Muscle of arm (tissue), 14 donors: ENCODE measurements at places on chromosomes 4 and X. TPM values are rescaled to one million over a fixed set of nuclear protein-coding genes. Genes with fewer than 3 reads are reported as not detected.

The HUWE1 gene
- polyA plus RNA-seq, result 314 TPM

The FRMPD4 gene
- polyA plus RNA-seq, result 0.51 TPM

The SPATA4 gene
- polyA plus RNA-seq, result 0.45 TPM

DNA sequence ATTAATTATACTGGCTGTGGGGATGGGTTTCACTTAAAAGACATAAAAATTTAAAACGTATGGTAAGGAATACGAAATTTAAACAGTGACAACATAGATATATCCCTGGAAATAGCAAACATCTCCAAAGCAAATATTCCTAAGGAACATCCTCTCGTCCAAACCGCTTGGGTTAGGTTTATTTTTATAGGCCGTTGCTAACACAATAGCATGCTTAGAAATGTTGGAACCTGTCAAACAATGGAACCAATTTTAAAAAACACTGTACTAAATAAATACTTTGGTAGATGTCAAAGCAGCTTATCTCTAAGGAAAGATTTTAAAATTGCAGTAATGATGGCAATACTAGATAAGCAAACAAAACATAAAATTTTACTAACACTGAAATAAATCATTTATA is 45.4 kb downstream of the SEC24D start:
- DNase-seq, result no peak

GRCh38 chr4:53512608-53513007 is 78.7 kb downstream of the LNX1 start:
- no peak for DNase-seq

DNA sequence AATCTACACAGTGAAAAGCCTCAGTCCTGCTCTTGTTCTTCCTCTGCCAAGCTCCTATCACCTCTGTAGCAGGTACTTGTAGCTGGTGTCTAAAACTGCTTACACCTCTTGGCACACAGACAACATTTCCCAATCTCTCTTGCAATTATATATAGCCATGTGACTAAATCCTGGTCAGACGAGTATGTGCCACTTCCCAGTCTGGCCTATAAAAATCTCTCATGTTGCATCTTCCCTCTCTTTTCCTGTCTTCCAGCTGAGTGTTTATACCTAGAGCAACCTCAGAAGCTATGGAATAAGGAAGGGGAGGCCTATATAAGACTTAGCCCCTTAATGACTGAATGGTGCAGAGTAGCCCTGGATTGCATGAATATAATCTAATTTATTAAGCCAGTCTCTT is 105.8 kb downstream of the RNF150 start:
- no peak for DNase-seq

DNA sequence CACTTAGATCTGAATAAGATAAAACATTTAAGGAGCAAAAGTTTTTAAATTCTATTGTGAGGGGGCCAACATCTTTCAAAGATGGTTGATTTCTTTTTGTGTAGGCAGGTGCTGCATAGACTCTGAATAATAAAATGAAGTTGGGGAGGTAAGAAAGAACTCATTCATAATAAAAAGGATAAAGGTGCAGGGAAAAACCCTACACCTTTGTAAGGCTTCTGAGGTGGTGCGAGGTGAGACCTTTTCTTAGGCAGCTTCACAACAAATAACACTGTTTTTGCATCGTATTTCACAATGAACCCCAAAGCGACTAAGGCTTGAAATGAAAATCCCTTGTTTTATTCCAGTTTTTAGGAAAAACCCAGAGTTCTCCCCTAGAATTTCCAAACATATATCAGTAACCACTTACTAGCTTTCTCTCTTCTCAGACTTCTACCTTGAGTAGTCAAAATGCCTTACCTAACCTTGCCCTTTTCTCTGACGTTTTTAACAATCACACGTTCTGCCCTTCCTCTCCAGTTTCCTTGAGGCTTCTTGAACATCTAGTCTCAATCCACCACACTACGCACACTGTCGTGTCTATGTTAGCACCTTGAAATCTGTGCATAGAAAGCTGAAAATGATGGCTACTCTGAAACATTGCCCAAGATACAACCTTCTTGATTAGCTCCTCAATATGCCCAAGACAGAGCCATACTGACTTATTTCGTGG is 30.2 kb downstream of the MAML3 start:
- no peak for DNase-seq

- DNase-seq, result peak; percentile 79
These were observed at the start of gene ZNF732 for GRCh38 chr4:304969-305680. TSS of gene ZNF732 (minus strand) at chr4:305474. CDS start at chr4:305310, 164 bp downstream.

DNA sequence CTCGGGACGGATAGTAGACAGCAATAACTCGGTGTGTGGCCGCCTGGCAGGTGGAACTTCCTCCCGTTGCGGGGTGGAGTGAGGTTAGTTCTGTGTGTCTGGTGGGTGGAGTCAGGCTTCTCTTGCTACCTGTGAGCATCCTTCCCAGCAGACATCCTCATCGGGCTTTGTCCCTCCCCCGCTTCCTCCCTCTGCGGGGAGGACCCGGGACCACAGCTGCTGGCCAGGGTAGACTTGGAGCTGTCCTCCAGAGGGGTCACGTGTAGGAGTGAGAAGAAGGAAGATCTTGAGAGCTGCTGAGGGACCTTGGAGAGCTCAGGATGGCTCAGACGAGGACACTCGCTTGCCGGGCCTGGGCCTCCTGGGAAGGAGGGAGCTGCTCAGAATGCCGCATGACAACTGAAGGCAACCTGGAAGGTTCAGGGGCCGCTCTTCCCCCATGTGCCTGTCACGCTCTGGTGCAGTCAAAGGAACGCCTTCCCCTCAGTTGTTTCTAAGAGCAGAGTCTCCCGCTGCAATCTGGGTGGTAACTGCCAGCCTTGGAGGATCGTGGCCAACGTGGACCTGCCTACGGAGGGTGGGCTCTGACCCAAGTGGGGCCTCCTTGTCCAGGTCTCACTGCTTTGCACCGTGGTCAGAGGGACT is 5.7 kb upstream of the MSANTD1 start:
- no peak for DNase-seq

- DNase-seq, result no peak
These were observed 2.8 kb downstream of the NLRP2B start for GRCh38 chrX:57677132-57677858.

DNA sequence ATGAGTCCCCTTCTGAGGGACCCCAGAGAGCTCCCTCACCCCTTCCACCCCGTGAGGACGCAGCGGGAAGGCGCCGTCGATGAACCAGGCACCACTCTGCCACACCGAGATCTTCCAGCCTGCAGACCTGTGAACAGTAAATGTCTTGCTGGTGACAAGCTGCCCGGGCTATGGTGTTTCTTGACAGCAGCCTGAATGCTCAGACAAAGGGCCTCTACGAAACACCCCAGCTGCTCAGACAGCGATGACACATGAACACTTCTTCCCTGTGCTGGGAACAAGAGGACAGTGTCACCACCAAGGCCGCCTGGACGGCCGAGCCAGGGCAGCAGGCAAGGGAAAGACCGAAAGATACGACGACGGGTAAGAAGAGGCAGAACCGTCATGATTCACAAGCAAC is 30.6 kb upstream of the GTPBP6 start:
- DNase-seq, result no peak

GRCh38 chrX:131187206-131187605 is 101.9 kb downstream of the IGSF1 start:
- no peak for DNase-seq
